ENCODE measurements at places on chromosomes 5 and 9. TPM values are rescaled to one million over a fixed set of nuclear protein-coding genes. Genes with fewer than 3 reads are reported as not detected.

GRCh38 chr5:108264533-108264932 lies 117.4 kb downstream of the FBXL17 start:
- DNase-seq: no peak

GRCh38 chr5:69312459-69313160 lies 20.0 kb downstream of the CCDC125 start:
- DNase-seq: no peak

DNA sequence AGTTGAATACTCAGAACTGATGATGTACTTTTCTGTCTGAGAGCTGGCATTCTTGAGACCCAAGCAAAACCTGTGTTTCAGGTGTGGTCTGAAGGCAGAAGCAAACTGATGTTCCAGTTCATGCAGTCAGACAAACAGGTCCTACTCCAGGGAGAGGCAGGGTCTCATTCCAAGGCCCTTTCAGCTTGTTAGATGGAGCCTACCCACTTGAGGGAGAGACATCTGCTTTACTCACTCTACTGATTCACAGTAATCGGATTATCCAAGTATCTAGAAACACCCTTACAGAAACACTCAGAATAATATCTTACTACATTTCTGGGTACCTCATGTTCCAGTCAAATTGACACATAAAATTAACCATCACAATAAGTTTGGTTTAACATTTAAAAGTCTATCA lies 207.8 kb downstream of the KDM4C start:
- no peak for DNase-seq

The TLX3 gene
- not detected for polyA plus RNA-seq

Data from K562 (cell line).